Epithelial cell of prostate (primary cell): ENCODE measurements at places on chromosomes 4 and X.
A peak's percentile ranks its signal among the peaks of the same experiment; 100 is the strongest.

GRCh38 chr4:74715706-74716435 is 78.5 kb downstream of the BTC start:
- DNase-seq: no peak

- DNase-seq: no peak
Observed at GRCh38 chr4:170395773-170396172, 306.0 kb upstream of the AADAT start.

- no peak for DNase-seq
Observed at GRCh38 chrX:8683687-8684086, 48.2 kb downstream of the ANOS1 start.

DNA sequence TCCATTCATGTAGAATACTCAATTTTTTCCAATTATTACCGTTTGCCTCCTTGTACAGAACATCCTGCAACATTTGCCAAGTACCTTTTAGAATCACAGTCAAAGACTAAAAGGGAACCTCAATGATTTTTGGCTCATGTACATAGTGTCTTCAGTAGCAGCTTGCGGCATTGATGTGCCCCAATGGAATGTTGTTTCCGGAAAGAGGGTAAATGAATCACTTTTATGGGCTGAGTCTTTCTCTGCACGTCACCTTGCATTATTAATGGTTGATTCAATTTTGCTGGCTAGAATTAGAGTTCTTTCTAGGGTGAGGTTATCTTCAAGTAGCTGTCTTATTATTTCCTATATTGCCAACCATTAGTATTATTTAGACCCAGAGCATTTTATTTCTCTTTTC is 116.9 kb upstream of the GABRA2 start:
- peak; percentile 26 for DNase-seq

GRCh38 chr4:41146196-41146595 is 68.1 kb downstream of the APBB2 start:
- DNase-seq: no peak

- no peak for DNase-seq
Observed at GRCh38 chr4:6802025-6802424, 19.5 kb downstream of the KIAA0232 start.

GRCh38 chrX:8048466-8048865 is 121.3 kb upstream of the PNPLA4 start:
- DNase-seq: no peak

DNA sequence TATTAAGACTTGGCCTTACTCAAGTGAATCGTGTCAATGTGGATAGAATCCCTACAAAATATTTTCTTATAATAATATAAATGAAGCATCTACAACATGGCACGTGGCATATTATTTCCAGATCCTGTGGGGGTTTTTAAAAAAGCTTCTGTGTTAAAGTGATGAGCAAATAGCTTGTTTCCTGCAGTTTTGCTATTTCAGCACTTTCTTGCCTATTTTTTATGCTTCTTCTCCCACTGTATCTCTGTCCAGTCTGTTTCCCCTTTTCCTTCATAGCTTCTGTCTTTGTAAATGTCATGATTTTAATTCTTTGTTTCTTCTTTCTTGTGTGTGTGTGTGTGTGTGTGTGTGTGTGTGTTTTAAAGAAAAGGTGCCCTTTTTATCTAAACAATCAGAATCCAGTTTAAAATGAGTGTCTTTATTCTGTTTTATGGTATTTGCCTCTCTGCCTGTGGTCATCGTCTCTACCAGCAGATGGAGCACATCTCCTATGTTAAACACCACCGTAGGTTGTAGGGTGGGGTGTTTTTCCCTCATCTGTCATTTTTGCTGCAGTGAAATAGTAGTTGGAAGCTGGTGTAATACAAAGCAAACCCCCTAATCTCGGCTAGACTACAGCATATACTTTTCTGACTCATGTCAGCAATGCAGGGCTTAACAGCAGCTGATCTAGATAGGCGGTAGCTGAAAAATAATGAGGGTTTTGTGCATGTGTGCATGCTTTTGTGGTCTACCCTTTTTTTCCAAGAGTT is 33.1 kb downstream of the FTHL17 start:
- no peak for DNase-seq

DNA sequence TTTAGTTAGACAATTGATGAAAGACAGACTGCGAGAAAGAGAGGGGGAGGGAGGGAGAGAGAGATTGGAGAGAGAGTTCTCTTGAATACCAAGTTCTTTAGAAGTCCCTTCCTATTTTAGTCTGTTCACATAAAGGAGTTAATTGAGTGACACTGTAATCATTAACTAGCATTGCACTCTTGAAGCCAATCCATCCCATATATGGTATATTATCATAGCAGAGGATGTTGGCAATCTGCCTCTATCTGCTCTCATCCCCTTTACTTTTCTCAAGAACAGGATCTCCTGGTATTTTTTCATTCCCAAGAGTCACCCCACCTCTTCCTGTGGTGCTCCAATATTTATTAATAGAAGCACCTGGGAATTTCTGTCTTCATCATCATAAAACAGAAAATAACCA is 959.6 kb upstream of the NDST4 start:
- no peak for DNase-seq

- DNase-seq: no peak
Observed at GRCh38 chrX:39152106-39152649, 350.9 kb downstream of the MID1IP1 start.

- no peak for DNase-seq
Observed at GRCh38 chr4:183867247-183867646, 37.9 kb upstream of the STOX2 start.
